ENCODE measurements at places on chromosomes 2 and 18.
A peak's percentile ranks its signal among the peaks of the same experiment; 100 is the strongest.

GRCh38 chr2:152655880-152656279, 61.4 kb downstream of the PRPF40A start:
- no peak for DNase-seq

- DNase-seq, result no peak
These were observed 78.3 kb upstream of the HS6ST1 start for GRCh38 chr2:128396946-128397345.

- no peak for DNase-seq
These were observed 189.9 kb upstream of the ATP5MC3 start for GRCh38 chr2:175371378-175371777.

DNA sequence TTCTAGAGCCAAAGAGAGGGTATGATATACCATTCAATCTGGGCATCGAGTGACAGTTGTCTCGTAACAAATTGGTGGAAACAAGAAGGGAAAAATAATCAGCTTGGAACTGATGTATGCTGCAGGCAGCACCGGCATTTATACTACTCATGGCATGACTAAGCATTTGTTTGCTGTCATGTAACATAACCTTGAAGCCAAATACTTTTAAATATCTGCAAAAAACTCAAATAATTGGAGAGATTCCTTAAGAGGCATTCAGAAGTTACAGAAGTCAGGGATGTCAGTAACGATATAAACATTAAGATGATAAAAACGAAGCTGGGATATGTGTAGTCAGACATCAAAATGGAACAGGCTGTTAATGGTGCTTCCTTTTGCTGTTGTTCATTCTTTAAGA, 157.3 kb upstream of the MMADHC start:
- DNase-seq, result no peak

- no peak for DNase-seq
These were observed 135.8 kb downstream of the DHRS9 start for GRCh38 chr2:169205176-169205575.

DNA sequence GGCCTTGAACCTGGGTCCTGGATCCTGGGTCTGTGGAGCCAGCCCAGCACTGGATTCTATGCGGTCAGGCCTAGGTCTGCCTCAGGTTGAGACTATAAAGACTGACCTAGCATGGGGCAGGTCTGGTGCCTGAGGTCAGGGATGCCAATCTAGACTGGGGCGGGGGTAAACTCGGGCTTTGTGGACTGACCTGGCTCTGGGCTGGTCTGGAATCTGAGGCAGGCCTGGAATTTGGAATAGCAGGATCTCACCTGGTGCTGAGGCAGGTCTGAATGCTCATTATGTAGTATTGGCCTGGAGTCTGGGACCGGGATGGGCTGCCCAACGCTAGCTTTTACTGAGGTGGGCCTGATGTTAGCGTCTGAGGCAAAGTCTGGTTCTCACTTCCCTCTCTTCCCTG, 256.0 kb downstream of the KIAA1328 start:
- DNase-seq, result no peak

- no peak for DNase-seq
These were observed 37.0 kb upstream of the CRIM1 start for GRCh38 chr2:36318547-36318946.

- peak; percentile 67 for DNase-seq
These were observed 157.0 kb downstream of the LDLRAD4 start for GRCh38 chr18:13375302-13376255.

- DNase-seq, result no peak
These were observed 90.2 kb downstream of the CCBE1 start for GRCh38 chr18:59607078-59607379.

DNA sequence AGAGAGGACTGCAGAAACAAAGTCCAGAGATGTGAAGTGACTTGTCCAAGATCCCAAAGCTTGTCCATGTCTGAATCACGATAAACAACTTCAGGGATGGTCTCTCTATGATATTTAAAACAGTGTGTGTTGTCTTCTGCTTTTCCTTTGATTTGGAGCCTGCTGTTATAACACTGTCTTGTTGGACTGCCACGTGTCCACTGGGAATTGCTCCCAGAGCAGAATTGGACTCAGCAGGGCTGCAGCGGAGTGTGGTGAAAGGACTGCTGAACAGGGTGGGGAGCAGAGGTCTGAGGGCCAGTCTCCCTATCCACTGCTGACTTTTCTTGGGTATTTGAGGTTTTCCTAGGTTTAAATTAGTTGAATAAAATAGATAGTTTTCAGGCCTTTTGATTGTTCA, 68.3 kb downstream of the IL1R2 start:
- DNase-seq, result no peak

DNA sequence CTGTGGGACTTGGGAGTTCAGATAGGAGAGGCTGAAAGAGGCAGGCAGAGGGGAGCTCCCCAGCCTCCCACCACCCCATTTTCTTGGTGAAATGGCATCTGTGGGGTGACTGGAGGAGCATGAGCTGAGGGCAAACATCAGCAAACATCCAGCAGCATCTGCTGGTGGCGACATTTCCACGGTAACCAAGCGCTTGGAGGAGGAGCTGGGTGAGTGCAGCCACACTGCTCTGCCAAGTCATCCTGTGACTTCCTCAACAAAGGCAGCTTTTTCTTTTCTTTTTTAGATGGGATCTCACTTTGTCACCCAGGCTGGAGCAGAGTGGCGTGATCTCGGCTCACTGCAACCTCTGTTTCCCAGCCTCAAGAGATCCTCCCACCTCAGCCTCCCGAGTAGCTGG, 5.6 kb downstream of the TXNL4A start:
- no peak for DNase-seq

DNA sequence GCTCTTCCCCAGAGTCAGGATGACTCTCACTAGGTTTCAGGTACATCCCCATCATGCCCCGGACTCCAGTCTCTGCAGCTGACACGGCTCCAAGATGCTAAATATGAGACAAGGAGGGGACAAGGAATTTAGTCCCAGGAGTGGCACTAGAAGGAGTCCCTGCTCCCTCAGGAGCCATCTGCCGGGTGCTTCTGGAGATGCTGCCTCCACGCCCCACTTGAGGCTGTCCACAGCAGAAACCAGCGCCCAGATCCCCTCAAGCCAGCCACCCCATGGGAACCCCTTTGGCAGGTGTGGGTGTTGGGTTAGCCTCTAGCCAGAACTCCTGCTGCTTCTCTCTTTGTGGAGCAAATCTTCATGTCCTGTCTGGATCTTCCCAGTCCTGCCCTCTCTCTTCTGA, 40.3 kb downstream of the BCL11A start:
- no peak for DNase-seq

GRCh38 chr2:52113338-52113737, 1081.4 kb upstream of the NRXN1 start:
- no peak for DNase-seq

GRCh38 chr2:64604155-64604554, 49.6 kb downstream of the SERTAD2 start:
- no peak for DNase-seq

- DNase-seq, result no peak
These were observed 1.8 kb downstream of the TLK1 start for GRCh38 chr2:171158790-171159371.

GRCh38 chr2:40118622-40119021, 333.3 kb downstream of the SLC8A1 start:
- DNase-seq, result no peak
